Liver (tissue), 10 donors: ENCODE measurements at places on chromosomes 5 and 9. TPM values are rescaled to one million over a fixed set of nuclear protein-coding genes. Genes with fewer than 3 reads are reported as not detected.

EPB41L4A gene
- polyA plus RNA-seq: 3.7 TPM

GARIN3 gene
- polyA plus RNA-seq: not detected

GRCh38 chr5:158709279-158709678, 390.4 kb downstream of the EBF1 start:
- no peak for DNase-seq
- H3K4me1 ChIP-seq: no peaks in the 10 kb centered on the region
- no peak overlapping the region for H3K27ac ChIP-seq
- H3K36me3 ChIP-seq: no peaks in the 10 kb centered on the region

DNA sequence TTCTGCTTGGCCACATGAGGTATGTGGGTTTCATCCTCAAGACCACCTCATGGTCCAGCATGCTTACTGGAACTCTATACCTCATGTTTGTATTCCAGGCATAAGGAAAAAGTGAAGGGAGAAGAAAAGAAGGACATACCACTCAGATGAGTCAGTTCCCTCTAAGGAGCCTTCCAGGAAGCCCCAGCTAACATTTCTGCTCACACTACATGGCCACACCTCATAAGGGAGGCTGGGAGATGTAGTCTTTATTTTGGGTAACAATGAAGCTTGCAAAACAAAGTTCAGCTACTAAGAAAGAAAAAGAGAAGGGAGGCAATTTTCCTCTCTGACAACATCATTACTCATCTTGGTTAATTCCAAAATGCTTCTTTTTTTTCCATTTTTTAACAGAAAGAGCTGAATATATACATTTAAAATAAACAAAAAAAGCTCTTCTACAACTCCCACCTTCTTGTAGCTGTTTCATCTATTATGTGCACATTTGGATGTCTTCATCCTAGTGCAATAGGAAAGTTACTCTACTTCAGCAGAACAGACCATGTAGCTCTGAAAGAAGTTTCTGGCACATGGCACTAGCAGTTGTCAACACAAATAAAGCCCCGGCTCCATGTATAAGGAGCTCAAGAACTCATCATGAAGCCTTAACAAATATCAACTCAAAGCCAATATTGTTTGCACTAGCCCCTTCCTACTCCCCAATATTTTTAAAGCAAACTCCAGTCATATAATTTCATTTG, 123.6 kb upstream of the CCDC112 start:
- no peaks in the 10 kb centered on the region for H3K27me3 ChIP-seq
- H3K4me1 ChIP-seq: no peaks in the 10 kb centered on the region
- H3K27ac ChIP-seq: no peak overlapping the region
- H3K36me3 ChIP-seq: no peaks in the 10 kb centered on the region
- no peak for DNase-seq

DNA sequence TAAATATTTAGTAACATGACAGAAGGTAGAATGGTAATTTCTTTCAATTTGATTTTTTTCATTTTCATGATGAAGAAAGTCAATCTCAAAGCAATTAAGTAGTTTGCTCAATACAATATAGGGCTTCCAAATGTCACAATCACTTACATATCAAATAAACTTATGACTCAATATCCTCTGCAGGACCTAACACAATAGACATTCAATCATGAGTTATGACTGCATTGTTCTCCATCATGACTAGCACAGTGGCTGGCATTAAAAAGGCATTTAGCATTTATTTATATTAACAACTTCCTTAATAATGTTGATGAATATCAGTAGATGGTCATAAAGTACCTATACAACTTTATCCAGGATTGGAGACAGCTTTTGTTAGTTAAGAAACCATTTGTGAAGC, 1499.6 kb downstream of the EFNA5 start:
- no peaks in the 10 kb centered on the region for H3K4me1 ChIP-seq
- no peak for DNase-seq
- no peaks in the 10 kb centered on the region for H3K27me3 ChIP-seq
- H3K27ac ChIP-seq: no peak overlapping the region
- no peak overlapping the region for H3K4me3 ChIP-seq

- H3K27me3 ChIP-seq: no peaks in the 10 kb centered on the region
- no peak for DNase-seq
- no peak overlapping the region for H3K4me3 ChIP-seq
- H3K36me3 ChIP-seq: no peaks in the 10 kb centered on the region
- no peak overlapping the region for H3K27ac ChIP-seq
- no peaks in the 10 kb centered on the region for H3K4me1 ChIP-seq
These were observed 284.5 kb upstream of the PTGER4 start for GRCh38 chr5:40395251-40395650.

GRCh38 chr9:90774682-90775081, 26.9 kb upstream of the SYK start:
- no peak for DNase-seq
- H3K36me3 ChIP-seq: no peaks in the 10 kb centered on the region
- H3K27ac ChIP-seq: no peak overlapping the region
- H3K4me3 ChIP-seq: no peak overlapping the region

GRCh38 chr5:147930769-147931168, 24.4 kb upstream of the C5orf46 start:
- H3K4me3 ChIP-seq: no peak overlapping the region
- no peaks in the 10 kb centered on the region for H3K4me1 ChIP-seq
- no peak overlapping the region for H3K27ac ChIP-seq
- no peak for DNase-seq
- no peaks in the 10 kb centered on the region for H3K27me3 ChIP-seq

- DNase-seq: no peak
- no peak overlapping the region for H3K27ac ChIP-seq
- no peaks in the 10 kb centered on the region for H3K36me3 ChIP-seq
- H3K27me3 ChIP-seq: no peaks in the 10 kb centered on the region
- H3K4me1 ChIP-seq: peaks cover 6% of the 10 kb centered on the region
- H3K4me3 ChIP-seq: no peak overlapping the region
These were observed 4.8 kb upstream of the NSMF start for GRCh38 chr9:137463931-137464290.

DNA sequence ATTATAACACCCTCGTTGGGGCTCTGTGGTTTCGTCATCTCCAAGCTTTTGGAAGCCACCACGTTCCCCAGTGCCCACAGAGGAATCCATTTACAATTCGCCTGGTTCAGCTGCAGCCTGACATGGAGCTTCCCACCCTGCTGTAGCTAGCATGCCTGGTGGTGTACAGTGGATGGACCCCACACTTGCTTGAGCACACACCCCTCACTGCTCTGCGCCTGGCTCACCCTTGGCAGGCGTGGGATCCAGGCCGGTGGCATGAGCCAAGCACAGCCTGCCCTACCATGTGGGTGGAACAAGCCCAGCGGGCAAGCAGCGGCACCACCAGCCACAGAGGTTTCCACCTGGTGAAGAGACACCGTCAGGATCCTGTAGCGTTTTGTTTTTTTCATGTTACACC, 1045.7 kb upstream of the CDH9 start:
- H3K36me3 ChIP-seq: no peaks in the 10 kb centered on the region
- DNase-seq: no peak
- H3K4me3 ChIP-seq: no peak overlapping the region
- H3K4me1 ChIP-seq: no peaks in the 10 kb centered on the region

DNA sequence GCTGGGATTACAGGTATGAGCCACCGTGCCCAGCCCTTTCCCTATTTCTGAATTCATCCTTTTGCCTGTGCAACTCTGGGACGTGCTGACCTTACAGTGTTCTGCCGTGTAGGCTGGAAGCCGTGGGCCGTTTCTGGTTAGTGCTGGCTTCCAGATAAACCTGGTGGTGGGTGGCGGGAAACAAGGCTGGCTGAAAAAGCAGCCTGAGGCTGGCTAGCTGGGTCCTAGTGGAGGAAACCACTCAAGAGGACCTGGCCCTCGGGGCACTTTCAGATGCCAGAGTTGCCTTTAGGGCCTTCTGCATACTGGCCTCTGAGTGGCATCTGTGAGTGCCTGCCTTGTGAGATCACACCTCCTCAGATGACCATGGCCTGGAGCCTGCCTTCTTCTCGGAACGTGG, 26.9 kb downstream of the GALNT12 start:
- no peak overlapping the region for H3K4me3 ChIP-seq
- H3K36me3 ChIP-seq: no peaks in the 10 kb centered on the region
- no peak overlapping the region for H3K27ac ChIP-seq
- no peaks in the 10 kb centered on the region for H3K27me3 ChIP-seq

OGN gene
- 1.1 TPM for polyA plus RNA-seq

DNA sequence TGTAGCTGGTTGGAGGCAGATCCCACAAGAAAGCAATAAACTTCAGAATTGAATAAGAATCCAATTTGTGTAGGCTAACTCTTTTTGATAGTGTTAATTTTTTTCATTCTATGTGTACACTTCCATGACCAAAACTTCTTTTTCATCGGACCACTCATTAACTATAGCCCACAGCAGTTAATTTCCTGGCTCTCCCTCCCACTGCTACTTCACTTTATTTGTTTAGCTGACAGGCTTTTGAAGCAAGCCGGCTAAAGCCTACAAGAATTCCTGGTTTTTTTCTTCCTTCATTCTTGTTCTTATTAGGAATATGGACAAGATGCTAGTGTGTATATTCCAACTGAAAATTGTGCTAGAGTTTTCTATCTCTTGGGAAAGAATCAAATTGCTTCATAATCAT, 329.2 kb upstream of the CCNH start:
- H3K4me1 ChIP-seq: no peaks in the 10 kb centered on the region
- H3K27me3 ChIP-seq: no peaks in the 10 kb centered on the region
- H3K4me3 ChIP-seq: no peak overlapping the region
- DNase-seq: no peak

DNA sequence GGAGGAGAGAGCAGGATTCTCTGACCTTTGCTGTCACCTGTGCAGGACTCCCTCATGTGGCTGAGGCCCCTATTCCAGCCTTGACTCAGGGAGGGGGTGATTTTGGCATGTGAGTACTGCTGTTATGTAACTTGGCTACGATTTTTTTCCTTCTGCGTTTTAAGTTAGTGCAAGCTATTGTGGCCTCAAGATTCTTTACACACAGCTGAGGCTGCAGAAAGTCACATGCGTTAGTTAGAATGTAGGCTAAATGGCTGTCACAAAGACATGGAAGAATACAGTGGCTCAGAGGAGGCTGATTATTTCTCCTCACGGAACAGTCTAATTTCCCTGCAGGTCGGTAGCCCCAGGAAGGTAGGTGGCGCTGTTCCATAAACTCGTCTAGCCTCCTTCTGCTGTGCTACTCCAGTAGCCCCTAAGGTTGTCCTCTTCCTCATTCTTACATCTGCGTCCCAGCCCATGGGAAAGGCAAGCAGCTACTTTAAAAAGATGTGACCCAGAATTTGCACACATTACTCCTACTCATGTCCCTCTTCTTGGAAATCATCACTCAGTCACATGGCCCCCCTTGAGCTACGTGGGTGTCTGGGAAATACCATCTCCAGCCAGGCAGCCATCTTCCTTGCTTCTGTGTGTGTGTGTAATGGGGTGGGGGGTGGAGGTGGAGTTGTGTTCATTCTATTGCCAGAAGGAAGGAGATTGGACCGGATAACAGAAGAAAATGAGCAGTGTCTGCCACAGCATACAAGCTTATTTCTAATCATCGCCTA, 486.6 kb downstream of the CCDC171 start:
- DNase-seq: no peak
- no peaks in the 10 kb centered on the region for H3K27me3 ChIP-seq
- H3K4me3 ChIP-seq: no peak overlapping the region

- H3K4me1 ChIP-seq: no peaks in the 10 kb centered on the region
- DNase-seq: no peak
- H3K36me3 ChIP-seq: no peaks in the 10 kb centered on the region
- no peak overlapping the region for H3K27ac ChIP-seq
These were observed 22.9 kb downstream of the RGMB start for GRCh38 chr5:98796197-98796972.
